ENCODE measurements at places on chromosomes 11 and 22.

DNA sequence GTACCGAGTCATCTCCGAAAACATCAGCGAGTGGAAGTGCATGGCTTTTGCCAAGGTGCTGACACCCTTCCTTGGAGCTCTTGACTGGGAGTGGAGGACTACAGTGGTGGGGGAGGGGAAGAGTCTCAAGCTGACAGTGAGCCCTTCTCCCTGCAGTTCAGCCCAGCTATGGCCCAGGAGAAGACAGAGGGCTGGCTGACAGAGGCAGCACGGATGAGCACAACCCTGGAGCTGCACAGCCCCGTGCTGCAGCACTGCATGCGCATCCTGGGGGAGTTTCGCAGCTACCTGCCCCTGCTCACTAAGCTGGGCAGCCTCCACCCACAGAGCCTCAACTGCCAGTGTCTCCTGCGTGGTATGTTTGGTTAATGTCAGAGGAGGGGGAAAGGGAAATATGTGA, 41.4 kb downstream of the DNHD1 start:
- DNase-seq, result no peak

GRCh38 chr22:39173050-39173706, 20.7 kb upstream of the CBX7 start:
- DNase-seq, result no peak

GRCh38 chr22:46054091-46055073, 77.4 kb upstream of the WNT7B start:
- DNase-seq, result no peak

GRCh38 chr11:119518746-119519730, 96.1 kb upstream of the THY1 start:
- no peak for DNase-seq

- DNase-seq, result no peak
Measured at GRCh38 chr11:45344028-45344427, 57.9 kb upstream of the SYT13 start.

DNA sequence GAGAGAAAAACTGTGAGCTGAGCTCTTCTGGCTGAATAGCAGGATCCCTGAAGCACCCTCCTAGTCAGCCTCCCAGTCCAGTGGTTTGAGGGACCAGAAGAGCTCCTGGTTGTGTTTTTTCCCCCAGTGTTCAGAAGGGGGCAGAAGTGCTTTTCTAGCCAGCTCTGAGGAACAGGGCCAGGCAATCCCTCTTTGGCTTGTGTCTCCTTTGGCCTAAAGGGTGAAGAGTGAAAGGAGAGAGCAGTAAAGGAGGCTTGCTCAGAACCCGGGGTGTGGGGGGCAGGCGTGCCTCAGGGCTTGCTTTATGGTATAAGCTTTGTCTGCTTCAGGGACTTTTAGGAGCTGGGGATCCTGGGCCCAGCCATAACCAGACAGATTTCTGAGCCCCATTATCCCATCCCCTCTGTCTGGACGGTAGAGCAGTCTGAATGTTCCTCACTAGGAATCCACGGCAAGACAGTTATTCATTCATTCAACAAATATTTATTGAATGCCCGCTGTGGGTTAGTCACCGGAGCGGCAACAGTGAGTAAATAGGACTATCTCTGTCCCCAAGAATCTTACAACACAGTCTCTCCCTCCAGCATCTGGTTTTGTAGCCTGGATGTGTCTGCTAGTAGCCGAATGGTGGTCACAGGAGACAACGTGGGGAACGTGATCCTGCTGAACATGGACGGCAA, 14.5 kb downstream of the ACP2 start:
- no peak for DNase-seq

DNA sequence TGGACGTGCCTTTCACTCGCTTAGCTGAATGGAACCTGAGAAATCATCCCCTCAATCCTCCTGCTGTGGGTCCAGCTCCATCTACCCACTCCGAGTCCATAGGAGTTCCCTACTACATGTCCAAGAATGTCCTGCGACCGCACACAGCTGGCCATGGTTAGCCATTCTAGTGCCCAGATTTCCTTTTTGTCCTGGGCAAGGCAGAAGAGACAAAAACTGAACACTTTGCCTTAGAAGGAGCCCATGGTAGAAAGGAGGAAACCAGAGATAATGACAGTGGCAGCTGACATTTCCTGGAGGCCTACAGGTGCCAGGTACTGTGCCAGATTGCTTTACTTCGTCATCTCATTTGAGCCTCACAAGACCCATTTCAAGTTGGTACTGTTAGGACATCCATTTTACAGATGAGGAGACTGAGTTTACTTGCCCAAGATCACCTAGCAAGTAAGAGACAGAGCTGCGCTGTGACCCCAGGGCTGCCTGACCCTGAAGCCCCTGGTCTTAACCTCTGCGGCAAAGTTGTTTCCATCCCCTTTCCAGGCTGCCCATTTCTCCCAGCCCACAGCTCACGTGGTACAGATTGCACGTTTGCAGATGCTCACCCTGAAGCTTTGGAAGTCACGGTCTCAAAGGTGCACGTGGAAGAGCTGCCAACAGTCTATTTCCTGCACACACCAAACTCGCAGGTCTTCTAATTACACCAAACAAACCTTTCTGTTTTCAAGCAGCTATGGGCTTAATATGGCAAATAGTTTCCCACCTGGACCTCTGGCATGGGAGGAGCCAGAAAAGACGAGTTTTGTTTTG, 112.7 kb downstream of the ZBTB16 start:
- no peak for DNase-seq

DNA sequence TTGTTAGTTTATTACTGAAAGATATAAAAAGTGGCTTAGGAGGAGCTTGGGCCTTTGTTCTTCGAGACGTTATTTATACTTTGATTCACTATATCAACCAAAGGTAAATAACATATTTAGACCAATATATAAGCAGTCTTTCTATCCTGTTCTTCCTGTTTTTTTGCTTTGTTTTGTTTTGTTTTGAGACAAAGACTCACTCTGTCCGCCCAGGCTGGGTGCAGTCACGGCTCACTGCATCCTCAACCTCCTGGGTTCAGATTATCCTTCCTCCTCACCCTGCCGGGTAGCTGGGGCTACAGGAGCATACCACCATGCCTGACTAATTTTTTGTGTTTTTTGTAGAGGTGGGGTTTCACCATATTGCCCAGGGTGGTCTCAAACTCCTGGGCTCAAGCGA, 66.8 kb downstream of the ATM start:
- no peak for DNase-seq

DNA sequence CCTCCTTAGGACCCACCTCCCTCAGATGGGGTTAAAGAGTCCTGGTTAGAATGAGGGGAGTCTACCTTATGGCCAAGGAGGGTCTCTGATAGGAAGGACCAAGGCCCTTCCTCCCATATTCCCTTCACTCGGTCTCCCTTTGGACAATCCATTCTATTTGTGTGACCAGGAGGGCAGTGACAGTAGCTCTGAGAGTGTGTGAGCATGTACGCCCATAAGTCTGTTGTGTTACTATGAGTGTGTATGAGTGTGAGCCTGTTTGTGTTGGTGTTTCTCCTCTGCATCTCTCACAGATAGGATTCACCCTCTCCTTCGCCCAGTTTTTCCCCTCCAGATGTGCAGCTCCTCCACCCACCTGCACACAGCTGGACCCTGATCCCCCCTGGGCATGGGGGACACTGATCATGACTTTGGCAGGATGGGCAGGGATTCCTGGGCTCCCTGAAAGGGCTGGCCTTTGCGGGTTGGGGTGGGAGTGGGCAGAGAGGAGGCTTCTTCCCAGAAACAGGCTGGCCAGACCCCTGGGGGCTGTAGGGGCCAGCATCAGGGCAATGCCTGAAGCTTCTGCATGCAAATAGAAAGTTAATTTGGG, 14.5 kb downstream of the PHLDB1 start:
- no peak for DNase-seq

GRCh38 chr11:99630629-99631028, 609.9 kb downstream of the CNTN5 start:
- DNase-seq, result no peak

DNA sequence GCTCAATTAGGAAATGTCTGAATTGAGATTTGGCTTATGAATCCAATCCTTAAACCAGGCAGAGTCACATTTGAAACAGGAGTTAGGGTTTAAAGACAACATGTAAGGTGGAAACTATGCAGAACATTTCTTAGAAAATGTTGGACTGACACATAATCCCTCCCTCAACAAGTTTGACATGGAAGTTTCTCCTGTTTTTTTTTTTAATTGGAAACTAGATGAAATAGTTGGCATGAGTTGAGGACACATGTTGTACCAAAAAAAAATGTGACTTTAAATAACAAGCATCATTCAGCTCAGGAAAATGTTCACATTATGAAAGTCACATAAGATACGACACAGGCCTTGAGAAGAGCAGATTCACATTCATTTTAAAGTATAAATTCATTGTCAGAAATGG, 154.9 kb upstream of the DDI1 start:
- DNase-seq, result no peak

DNA sequence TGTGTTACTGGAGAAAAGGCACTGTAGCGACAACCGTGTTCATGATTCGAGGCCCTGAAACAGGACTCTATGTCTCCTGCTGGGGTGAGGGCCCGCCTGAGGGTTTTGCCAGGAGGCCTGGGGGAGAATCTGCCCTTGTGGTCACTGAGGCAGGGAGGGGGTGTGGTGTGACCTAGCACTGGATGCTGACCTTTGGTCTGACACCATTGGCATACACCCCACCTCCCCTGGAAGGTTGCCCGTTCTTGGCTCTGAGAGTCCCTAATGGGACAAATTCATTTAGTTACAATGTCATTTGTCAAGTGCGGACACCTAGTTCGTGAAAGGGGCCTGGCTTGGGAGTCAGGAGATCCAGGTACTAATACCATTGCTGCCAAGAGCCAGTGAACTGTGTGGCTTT, 29.0 kb downstream of the NECTIN1 start:
- no peak for DNase-seq

DNA sequence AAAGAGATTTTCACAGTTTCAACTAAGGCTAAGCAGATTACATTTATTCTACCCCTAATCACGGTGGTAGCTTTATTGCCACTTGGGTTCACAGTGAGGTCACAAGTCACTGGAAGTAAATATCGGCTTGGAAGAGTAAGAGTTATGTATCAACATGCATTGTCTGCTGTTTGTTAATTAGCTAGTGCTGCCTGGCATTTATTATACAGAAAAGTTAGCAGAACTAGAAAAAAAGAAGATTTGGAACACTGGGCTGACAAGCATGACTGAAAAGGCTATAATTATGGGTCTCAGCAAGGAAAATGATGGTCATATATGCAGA, 13.7 kb upstream of the RAB38 start:
- no peak for DNase-seq

- DNase-seq, result no peak
Measured at GRCh38 chr11:34318111-34319037, 39.4 kb downstream of the ABTB2 start.

- no peak for DNase-seq
Measured at GRCh38 chr11:21398195-21398594, 728.8 kb downstream of the NELL1 start.

DNA sequence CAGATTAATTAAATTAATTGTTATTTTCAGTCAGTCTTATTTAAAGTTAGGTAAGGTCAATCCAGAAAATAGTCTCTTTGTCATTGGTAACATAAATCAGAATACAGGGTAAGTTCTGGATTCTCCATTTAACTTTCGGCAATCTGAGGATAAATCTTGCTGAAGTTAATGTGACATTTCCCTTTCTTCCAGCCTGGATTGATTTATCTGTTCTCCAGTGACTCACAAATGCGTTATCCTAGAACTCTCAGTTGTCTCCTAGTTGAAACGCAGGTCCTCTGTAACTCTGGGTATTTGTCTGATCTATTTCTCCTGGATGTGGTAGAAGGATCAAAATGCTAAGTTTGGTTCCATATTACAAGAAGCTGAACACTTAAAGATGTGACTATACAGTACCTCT, 21.0 kb downstream of the OR51E1 start:
- DNase-seq, result no peak

GRCh38 chr22:36965696-36966095, 52.3 kb downstream of the CSF2RB start:
- DNase-seq, result no peak

DNA sequence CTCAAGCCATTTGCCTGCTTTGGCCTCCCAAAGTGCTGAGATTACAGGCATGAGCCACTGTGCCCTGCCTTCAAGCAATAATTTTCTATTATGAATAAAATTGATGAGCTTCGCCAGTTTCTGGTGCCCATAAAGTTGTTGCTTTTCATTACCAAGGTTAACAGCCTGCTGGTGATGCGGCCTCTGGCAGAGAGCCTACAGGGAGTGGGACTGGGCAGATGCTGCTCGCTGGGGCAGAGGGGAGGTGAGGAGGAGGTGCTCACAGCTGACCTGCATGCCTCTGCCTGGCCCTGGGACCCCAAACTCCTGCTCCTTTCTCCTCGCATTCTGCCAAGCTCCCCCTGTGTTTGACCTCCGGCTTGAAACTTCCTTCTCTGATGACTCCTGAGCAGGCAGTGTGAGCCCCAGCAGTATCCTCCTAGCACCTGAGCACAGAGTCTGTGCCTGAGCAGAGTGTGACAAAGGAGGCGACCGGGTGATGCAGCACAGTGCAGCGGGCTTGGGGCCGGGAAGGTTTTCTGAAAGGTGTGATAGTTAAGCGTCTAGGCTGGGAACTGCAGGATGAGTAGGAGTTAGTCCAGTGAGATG, 56.1 kb upstream of the B3GAT1 start:
- DNase-seq, result no peak

GRCh38 chr22:37893583-37893983, 12.5 kb upstream of the MICALL1 start:
- no peak for DNase-seq

DNA sequence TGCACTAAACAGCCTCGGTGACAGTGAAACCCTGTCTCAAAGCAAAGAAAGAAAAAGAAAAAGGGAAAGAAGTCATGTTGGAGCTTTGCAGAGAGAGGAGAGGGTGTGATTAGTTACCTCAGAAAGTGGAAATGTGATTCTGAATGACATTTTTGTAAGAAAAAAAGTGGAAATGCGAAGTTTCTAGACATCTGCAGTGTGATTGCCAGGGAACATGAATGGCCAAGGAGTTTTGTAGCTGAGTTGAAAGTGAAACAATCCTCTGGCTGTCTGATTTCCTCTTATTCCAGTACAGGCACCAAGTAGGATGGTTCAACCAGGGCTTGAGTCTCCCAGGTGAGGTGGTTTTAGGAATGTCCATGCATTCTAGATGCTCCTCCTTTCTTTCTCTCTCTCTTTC, 17.8 kb upstream of the SYVN1 start:
- DNase-seq, result no peak

DNA sequence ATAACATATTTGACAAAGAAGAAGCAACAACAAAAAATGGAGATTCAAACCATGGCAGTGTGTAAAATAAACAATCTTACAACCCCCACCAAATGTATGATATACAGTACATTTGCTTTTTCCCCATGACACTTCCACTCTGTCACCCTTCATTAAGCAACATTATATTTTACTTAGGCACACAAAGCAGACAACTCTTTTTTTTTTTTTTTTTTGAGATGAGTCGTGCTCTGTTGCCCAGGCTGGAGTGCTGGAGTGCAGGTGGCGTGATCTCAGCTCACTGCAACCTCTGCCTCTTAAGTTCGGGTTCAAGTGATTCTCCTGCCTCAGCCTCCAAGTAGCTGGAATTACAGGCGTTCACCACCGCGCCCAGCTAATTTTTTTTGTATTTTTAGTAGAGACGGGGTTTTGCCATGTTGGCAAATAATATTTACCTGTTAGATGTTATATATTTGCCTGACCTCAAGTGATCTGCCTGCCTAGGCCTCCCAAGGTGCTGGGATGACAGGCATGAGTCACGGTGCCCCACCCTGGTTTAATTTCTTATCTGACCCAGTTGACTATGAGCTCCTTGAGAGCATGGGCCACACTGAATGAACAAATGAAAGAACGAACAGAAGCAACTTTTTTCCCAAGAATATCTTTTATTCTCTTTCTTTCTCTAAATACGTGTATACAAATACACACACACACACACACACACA, 5.5 kb upstream of the PCF11 start:
- no peak for DNase-seq

All from stimulated activated CD8-positive, alpha-beta memory T cell treated with anti-CD3 and anti-CD28 coated beads, Interleukin-15, amount 100 ng/mL, for 24 hours (primary cell).